ENCODE measurements at places on chromosomes 16 and 17.

- no peak for DNase-seq
Observed at GRCh38 chr16:53952215-53953208, 248.6 kb downstream of the FTO start.

DNA sequence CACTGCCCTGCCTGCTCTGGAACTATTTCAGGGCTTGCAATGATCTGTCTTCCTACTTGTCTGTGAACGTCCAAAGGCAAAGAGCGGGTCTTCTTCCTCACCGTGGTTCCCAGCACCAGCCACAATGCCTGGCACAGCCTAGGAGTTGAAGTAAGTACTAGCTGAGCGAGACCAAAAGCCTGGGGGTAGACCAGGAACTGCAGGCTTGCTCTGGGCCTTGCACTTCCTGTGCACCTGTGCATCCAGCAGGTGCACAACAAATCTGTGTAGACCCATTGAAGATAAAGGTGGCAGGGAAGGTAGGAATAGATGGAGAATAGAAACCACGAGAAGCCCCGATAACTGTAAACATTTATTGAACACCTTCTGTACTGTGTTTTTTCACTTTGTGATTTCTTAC lies 4.6 kb downstream of the FAM171A2 start:
- no peak for DNase-seq

DNA sequence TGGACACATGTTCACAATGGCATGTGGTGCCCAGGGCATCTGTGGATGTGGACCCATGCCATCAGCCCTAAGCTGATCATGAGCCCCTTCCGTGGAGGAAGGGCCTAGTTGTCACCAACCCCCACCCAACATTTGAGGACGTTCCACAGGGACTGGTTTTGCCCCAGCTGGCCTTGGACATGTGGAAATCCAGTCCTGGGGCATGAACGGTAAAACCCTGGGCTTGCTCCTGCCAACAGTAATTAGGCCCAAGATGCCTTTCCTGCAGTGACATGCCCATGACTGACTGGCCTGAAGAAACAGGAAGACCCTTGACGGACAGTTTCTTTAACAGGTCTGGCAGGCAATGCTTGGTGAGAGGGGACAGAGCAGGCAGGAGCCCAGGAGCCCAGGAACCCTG lies 7.7 kb downstream of the TNS4 start:
- DNase-seq = no peak

GRCh38 chr16:54657058-54657708 lies 273.5 kb upstream of the IRX5 start:
- no peak for DNase-seq

- DNase-seq = no peak
Observed at GRCh38 chr17:56389356-56389755, 204.1 kb upstream of the NOG start.

DNA sequence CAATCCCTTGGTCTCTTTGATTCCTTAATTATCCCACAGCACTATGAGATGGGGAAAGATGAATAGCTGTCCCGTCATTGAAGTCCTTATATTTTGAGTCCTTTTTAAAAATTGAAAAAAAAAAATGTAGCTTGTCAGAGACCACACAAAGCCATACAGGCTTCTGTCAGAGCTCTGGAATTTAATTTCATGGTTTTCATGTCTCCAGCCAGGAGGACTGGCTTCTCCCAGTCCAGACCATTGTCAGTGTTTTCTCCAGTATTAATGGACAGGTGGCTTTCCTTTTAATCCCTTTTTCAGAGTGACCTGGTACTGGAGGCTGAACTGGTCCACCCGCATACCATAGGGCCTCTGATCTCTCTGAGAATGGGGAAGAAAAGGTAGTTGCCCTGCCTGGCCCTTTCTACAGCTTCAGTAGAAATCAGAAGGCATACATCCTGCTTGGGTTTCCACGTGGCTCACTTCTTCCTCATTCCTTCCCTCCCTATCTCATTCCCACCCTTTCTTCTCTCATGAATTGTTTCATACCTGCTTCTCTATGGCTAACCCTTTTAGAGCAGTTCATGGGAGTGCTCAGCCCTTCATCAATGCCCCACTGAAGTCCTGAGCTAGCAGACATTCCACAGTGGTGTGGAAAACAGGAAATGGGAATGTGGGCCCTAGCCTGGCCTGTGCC lies 29.1 kb downstream of the TRIM16 start:
- DNase-seq = no peak

DNA sequence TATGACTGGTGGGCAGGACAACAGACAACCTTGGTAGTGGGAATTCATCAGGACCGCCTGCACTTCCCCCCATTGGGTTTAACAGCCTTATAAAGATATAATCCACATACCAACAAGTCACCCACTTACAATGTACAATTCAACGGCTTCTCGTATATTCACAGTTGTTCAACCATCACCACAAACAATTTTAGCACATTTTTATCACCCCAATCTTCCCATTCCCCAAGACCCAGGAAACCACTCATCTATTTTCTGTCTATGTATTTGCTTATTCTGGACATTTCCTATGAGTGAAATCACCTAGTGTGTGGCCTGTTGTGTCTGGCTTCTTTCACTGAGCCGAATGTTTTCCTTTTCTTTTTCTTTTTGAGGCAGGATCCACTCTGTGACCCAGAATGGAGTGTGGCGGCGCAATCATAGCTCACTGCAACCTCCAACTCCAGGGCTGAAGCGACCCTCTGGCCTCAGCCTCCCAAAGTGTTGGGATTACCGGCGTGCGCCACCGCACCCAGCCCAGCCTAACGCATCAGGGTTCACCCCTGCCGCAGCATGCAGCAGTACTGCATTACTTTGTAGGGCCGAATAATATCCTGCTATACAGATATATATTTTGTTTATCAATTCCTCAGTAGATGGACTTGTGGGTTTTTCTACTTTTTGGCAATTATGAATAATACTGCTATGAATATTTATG lies 10.9 kb downstream of the ANKS3 start:
- DNase-seq = no peak

- no peak for DNase-seq
Observed at GRCh38 chr16:83343935-83344366, 463.8 kb upstream of the HSBP1 start.

DNA sequence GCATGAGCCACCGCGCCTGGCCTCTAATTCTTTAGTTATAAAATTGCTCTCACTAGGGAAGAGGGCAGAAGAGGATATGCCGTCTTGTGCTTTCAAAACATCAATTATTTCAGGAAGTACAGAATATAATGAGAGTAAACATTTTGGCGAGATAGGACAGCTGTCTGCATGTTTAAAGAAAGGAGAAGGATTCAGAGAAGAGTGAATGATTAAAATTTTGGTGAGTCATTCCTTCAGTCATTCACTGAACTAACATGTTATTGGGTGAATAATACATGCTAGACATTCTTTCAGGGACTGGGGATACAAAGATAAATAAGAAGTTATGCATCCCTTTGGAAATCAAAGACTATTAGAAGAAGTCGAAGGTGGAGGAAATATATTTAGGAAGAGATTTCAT lies 590.3 kb upstream of the GOT2 start:
- no peak for DNase-seq

DNA sequence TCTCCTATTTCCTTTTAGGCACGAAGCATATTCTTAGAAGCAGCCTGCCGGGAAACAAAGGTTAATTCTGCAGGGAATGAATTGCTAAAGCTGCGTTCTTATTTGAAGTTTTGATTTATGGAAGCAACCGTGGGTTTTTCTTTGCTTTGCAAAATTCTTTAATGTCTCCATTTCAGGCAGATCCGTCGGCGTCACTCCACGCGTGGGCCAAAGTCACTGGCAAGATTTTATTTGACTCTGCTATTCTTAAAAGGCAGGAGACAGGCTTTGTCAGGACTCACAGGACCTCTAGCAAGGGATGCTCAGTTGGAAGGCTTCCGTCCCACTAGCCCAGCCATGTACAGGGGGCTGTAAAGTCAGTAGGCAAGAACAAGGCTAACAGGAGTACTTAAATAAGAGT lies 387.3 kb upstream of the XYLT1 start:
- no peak for DNase-seq

- DNase-seq = peak; percentile 44
Observed at GRCh38 chr17:81513372-81513752, 763 bp upstream of the ACTG1 start.

GRCh38 chr16:88484505-88485365 lies 31.7 kb downstream of the ZFPM1 start:
- DNase-seq = no peak

DNA sequence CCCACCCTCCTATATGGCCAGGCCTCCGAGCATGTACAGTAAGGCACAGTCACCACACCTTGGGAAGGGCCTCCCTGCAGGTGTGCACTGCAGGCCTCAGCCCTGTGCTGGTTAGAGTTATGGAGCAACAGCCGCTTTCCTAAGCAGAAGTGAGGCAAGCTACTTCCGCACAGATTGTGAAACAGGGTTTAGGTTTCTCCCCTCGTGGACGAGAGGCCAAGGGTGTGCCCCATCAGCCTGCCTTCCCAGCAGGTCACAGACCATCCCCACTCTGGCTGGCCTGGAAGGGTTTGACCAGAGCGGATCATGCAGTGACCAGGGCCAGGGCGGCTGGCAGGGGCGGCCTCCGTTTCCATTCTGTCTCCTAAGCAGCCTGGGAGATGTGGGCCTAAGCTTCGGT lies 4.7 kb downstream of the MSRB1 start:
- no peak for DNase-seq

DNA sequence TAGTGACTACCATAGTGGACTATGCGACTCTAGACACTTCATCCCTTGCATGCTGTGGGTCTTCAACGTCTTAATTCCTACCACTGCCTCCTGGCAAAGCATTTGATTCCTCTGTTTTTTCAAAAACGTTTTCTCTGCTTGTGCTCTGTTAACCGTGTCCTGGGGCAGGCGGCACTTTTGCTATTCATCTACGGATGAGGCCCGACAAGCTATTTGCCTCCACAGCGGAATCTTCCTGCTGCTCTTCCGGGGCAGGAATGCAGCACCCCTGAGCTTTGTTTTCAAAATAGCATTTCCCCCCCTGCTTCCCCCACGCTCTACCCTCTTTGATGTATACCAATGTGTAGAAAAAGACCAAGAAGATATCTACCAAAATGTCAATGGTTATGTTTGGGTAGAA lies 39.8 kb upstream of the METTL16 start:
- no peak for DNase-seq

GRCh38 chr16:56639045-56639444 lies 579 bp downstream of the MT1A start:
- no peak for DNase-seq

DNA sequence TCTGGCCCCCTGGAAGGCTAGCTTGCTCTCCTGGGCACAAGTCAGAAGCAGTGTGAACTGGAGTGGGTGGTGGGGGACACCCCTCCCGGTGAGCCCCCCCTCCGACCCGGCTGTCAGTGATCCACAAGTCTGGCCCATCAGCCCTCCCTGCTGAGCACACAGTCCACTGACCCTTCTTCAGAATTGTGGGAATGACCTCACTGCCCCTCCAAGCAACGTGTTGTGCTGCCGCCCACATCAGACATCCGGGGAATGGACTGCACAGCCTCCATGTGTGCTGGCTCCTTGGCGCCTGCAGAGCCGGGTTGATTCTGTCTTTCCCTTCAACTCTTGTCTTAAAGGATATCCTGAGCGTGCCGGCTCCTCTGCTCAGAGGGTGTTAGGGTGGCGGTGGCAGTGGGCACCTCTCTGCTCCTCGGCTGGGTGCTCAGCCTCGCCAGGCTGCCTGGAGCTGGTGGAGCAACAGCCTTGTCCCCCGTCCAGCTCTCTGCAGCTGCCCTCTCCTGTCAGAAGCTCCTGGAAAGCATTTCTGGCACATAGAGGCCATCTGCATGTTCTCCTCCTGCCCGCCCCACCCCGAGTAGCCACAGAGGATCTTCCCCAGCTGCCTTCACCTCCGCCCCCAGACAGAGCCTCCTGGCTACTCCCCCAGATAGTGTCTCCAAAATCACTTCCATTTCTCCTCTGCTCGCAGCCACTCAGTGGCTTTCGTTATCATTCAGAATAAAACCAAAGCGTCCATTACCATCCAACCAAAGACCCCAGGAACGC lies 19.8 kb downstream of the NPTX1 start:
- DNase-seq = no peak

- no peak for DNase-seq
Observed at GRCh38 chr16:81939164-81940056, 71.9 kb downstream of the SDR42E1 start.

- DNase-seq = no peak
Observed at GRCh38 chr16:29839822-29840221, 19.6 kb downstream of the MVP start.

DNA sequence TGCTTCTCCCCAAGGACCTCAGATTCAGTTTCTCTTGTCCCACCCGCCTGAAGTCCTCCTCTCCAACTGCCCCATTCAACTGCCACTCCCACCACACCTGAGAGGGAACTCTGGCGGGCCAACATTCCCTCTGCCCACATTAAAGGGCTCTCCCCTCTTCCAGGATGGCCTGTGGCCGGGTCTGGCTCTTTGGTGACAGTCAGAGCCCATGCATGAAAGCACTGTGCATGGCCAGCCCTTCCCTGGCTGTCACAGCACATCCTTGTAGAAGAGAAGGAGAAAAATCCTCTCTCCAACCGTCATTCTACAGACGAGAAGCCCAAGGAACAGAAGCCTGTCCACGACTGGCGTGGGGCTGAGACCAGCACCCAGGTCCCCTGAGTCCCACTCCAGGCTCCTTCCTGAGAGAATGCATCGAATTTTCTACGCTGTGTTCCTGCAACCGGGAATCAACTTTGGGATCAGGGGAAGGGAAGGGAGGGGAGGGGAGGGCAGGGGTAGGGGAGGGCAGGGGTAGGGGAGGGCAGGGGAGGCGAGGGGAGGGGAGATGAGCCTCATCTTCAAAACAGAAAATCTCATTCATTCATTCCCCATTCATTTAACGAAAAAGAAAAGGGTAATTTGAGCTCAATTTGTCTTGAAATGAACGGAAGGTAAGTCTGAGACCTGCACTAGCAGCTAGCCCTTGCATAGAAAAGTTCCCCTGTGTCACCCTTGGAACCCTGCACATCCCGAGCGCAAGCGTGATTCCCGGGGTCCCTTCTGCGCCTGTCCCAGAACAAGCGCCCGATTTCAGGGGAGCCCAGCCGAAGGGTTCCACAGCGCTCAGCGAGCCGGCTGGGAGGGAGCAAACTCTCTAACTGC lies at the start of gene ABCC12:
Gene ABCC12 (minus strand): TSS at position 68 of the 864 bp plus-strand sequence. CDS start 9,569 bp downstream, outside the sequence.
- DNase-seq = no peak

DNA sequence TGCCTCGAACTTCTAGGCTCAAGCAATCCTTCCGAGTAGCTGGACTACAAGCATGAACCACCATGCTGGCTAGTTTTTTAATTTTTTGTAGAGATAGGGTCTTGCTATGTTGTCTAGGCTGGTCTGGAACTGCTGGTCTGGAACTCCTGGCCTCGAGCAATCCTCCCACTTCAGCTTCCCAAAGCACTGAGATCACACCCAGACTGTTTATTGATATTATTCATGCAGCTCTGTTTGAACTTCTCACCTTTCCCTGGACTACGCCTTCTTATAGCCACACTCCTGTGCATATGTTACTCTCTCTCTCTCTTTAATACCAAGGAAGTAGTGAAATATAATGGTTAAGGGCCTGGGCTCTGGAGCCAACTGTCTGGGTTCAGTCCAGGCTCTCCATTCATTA lies 4.6 kb downstream of the COG7 start:
- DNase-seq = no peak

- no peak for DNase-seq
Observed at GRCh38 chr17:32103476-32104113, 38.7 kb upstream of the RHOT1 start.

GRCh38 chr17:28669918-28670317 lies 7.9 kb downstream of the SUPT6H start:
- no peak for DNase-seq
